ENCODE measurements at places on chromosomes 12 and 14. TPM values are rescaled to one million over a fixed set of nuclear protein-coding genes. Genes with fewer than 3 reads are reported as not detected.

The ST8SIA1 gene
- 12.2 TPM for total RNA-seq

The TAS2R20 gene
- 2.1 TPM for total RNA-seq

The REM2 gene
- total RNA-seq: 1.6 TPM

The USP15 gene
- total RNA-seq: 190 TPM

The ENDOU gene
- total RNA-seq: not detected

The NEUROD4 gene
- not detected for total RNA-seq

The DTX3 gene
- total RNA-seq: 19.5 TPM

The GOLGA5 gene
- total RNA-seq: 35.7 TPM

The ZFP36L1 gene
- 443 TPM for total RNA-seq

The CAPZA3 gene
- total RNA-seq: not detected

The SVOP gene
- not detected for total RNA-seq

The DPPA3 gene
- total RNA-seq: not detected

The LAG3 gene
- 14.3 TPM for total RNA-seq

The RPL36AL gene
- 212 TPM for total RNA-seq

The ESRRB gene
- 1.0 TPM for total RNA-seq

The PUS7L gene
- 18.2 TPM for total RNA-seq

The HRK gene
- total RNA-seq: 0.57 TPM

The OLR1 gene
- total RNA-seq: not detected

Measured in spleen (tissue), 13 donors.